Stimulated activated CD4-positive, alpha-beta T cell treated with anti-CD3 and anti-CD28 coated beads, Interleukin-1b, Interleukin-23, amount 100 ng/mL, for 24 hours (primary cell): ENCODE measurements at places on chromosomes 7 and 10.

DNA sequence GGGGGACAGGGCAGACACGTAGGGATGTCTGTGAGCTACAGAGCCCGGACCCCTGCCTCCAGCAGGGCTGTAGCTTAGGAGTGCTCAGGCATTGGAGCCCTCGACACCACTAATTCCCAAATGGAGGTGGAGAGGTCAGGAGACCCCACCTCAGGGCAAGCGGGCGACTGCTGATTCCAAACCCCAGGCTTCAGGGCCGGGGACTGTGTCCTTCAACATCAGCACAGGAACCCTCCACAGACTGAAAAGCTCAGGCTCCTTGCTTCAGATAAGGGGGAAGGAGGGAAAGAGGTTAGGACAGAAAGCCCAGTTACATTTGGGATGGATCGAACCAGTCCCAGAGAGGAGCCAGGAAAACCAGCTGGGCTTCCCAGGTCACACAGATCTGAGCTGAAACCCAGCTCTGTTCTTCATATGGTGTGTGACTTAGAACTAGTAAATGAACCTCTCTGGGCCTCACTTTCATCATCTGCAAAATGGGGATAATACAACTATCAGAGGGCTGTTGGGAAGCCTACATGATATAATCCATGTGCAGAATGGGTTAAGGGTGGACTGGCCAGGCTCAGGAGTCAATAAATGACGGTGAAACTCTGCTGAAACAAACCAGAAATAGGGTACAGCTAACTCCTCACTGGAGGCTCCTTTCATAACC lies 16.7 kb downstream of the POLL start:
- DNase-seq: no peak

GRCh38 chr10:70362328-70362727 lies 20.1 kb downstream of the LRRC20 start:
- DNase-seq: no peak

GRCh38 chr10:77350134-77350533 lies 287.5 kb downstream of the KCNMA1 start:
- no peak for DNase-seq

GRCh38 chr10:58696736-58697135 lies 184.1 kb downstream of the BICC1 start:
- no peak for DNase-seq

DNA sequence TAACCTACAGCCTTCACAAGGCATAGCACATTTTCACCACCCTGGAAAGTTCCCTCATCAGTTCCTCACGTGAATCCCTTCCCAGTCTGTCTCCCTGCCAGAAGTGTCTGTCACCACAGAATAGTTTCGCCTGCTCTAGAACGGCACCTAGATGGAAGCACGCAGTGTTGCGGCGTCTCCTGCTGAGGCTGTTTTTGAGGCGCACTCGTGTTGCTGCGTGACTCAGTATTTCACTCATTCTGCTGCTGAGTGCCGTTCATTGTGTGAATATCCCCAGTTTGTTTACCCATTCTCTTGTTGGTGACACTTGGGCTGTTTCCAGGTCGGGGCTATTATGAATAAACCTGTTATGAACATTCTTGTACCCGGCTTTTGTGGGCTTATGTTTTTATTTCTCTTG lies 12.8 kb downstream of the NOS3 start:
- DNase-seq: no peak
